Cardiac fibroblast (primary cell): ENCODE measurements at places on chromosomes 7 and 10.

GRCh38 chr7:28483112-28483511, 70.8 kb downstream of the CREB5 start:
- DNase-seq, result no peak

GRCh38 chr10:484441-484924, 205.0 kb downstream of the DIP2C start:
- DNase-seq, result peak; percentile 33

DNA sequence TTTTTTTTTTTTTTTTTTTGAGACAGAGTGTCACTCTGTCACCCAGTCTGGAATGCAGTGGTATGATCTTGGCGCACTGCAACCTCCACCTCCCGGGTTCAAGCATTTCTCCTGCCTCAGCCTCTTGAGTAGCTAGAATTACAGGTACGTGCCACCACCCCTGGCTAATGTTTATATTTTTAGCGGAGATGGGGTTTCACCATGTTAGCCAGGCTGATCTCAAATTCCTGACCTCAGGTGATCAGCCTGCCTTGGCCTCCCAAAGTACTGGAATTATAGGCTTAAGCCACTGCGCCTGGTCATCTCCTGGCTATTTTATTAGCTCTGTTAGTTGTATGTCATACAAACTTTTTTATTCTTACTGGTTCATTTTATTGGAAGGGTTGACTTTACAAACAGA, 103.0 kb downstream of the LCOR start:
- no peak for DNase-seq

DNA sequence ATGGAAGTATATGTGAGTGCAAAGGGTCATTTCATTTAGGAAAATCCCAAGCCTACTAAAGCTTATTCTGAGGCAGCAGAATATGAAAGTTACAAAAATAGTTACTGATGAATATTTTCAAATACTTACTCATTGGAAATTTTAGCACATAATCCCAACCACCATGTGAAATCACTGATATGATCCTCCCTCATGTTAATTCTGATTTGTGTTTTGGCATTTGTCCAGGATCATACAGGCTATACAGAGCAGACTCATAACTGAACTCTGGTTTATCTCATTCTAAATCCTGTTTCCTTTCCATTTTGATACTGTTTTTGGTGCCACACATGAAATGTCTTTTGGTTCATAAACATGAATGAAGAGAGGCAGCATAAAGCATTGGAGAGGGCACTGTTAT, 3.4 kb upstream of the FAM24B start:
- DNase-seq, result no peak

- DNase-seq, result no peak
These were observed 72.0 kb downstream of the FGFR2 start for GRCh38 chr10:121526135-121526790.
